ENCODE measurements at places on chromosomes 12 and 14. TPM values are rescaled to one million over a fixed set of nuclear protein-coding genes. Genes with fewer than 3 reads are reported as not detected.

DNA sequence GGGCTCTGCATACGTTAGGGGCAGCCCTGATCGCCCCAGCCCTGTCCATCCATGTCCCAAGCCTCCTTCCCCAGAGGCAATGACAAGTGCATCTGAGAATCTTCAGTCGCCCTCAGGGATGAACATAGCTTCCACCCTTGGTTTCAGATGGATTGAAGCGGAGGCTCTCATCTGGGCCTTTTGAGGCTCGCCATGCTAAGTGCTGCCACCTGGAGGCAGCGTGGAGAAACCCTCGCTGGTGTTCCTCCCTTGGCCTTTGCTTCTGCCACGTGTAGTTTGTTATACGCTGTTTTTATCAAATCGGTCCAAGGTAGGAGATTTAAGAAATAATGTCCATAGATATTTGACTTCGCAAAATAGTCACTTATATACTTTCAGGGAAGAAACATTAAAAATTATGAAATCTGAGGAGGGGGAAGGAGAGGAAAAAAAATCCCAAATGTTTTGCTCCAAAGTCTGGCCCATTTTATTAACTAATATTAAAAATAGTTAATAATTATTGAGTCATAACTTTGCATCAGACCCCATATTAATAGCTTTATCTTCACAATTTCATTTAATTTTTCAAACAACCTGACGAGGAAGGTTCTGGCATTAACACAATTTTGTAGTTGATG, 28.8 kb upstream of the LRRC10 start:
- DNase-seq, result peak; percentile 33

GRCh38 chr12:49874142-49874897, 29.4 kb downstream of the FAIM2 start:
- DNase-seq, result no peak

DNA sequence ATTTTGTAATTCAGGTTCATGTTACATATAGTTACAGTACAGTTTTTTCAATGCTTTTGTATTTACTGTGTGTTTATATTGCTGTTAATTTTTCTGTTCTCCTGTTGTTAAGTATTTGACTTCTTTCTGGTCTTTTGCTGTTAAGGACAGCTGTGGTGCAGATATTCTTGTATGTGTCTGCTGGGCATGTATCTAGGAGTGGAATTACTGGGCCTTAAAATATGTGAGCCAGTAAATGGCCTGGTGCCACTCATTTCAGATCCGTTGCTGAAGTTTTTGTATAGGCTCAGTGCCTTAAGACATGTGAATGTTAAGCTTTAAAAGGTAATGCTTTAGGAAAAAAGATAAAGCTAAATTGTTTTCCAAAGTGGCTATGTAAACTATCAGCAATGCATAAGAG, 87.3 kb downstream of the TTLL5 start:
- DNase-seq, result no peak

GRCh38 chr12:49983892-49984291, 11.1 kb downstream of the AQP6 start:
- no peak for DNase-seq

DNA sequence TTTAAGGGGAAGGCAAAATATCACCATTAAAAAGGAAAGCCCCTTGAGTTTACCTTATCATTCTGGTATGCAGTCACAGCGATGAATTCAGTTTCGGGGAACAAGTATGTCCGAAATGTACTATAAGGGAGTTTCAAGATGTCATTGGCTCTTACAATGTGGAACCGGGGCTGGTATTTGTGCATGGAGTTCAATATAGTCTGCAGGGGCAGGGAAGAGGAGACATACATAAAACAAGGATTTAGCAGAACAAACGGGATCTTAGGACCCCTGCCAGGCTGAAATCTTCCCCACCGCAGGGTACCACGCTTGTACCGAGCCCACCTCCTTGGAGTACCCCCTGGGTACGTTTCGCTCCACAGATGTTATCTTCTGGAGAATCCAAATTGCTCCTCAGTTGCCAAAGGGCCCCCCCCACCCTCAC, 4.5 kb downstream of the TBX3 start:
- no peak for DNase-seq

DNA sequence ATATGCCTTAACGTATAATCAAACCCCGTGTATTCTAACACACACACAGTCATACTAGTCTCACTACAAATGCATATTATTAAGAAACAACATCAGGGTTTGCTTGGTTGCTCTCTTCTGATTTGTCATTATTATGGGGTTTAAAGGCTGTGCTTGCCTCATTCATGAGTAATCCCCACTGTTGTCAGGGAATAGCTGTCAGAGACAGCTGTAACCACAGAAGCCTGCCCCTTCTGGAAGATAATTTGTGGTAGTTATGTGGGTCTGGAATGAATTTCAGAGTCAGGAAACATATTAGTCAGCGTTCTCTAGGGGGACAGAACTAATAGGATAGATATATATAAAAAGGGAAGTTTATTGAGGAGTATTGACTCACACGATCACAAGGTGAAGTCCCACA, 456.9 kb upstream of the TMEM132C start:
- DNase-seq, result no peak

DNA sequence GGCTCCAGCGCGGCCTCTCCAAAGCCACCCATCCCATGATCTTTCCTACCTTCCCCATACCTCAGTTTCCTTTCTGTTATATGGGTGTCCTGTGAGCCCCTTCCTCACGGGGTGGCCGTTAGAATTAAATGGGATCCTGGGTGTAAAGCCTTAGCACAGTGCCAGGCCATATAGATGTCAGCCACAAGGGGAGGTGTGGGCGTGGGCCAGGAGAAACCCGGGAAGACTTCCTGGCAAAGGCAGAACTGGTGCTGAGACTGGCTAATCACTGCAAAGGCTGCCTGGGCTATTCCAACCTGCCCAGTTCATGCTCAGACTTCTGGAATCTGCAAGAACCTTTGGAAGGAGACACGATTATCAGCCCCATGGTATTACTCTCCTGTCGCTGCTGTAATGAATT, 11.0 kb upstream of the NCOR2 start:
- no peak for DNase-seq

Gene AEBP2
- total RNA-seq, result 32.4 TPM

Gene SLC22A17
- 3.2 TPM for total RNA-seq

Gene CLEC4E
- total RNA-seq, result not detected

Gene SLC4A8
- total RNA-seq, result 18.8 TPM

All from Panc1 (cell line).